ENCODE measurements at places on chromosomes 3 and 15.

DNA sequence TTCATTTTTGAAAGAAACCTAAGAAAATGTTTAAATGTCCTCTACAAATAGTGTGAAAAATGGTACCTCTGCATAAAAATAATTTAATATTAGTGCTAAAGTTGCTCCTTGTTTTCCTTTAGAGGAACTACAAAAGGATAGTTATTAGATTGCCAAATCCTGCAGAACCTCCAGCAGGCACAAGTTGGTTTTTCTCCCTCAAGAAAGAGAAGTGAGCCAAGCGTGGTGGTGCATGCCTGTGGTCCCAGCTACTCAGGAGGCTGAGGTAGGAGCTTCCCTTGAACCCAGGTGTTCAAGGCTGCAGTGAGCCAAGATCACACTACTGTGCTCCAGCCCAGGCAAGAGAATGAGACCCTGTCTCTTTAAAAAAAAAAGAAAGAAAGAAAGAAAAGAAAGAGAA, 85.1 kb upstream of the TSEN2 start:
- no peak for DNase-seq
- H3K4me3 ChIP-seq = no peak overlapping the region
- H3K27ac ChIP-seq = no peak overlapping the region
- no peaks in the 10 kb centered on the region for H3K36me3 ChIP-seq
- peaks cover 17% of the 10 kb centered on the region for H3K27me3 ChIP-seq

- no peaks in the 10 kb centered on the region for H3K4me1 ChIP-seq
- H3K4me3 ChIP-seq = no peak overlapping the region
- no peak for DNase-seq
- H3K36me3 ChIP-seq = no peaks in the 10 kb centered on the region
Observed at GRCh38 chr3:976006-976405, 116.8 kb upstream of the CNTN6 start.

GRCh38 chr3:120451272-120451761, 525 bp upstream of the FSTL1 start:
- peaks cover 5% of the 10 kb centered on the region for H3K4me1 ChIP-seq
- no peak overlapping the region for H3K27ac ChIP-seq
- H3K36me3 ChIP-seq = no peaks in the 10 kb centered on the region
- peaks cover 35% of the 10 kb centered on the region for H3K27me3 ChIP-seq

DNA sequence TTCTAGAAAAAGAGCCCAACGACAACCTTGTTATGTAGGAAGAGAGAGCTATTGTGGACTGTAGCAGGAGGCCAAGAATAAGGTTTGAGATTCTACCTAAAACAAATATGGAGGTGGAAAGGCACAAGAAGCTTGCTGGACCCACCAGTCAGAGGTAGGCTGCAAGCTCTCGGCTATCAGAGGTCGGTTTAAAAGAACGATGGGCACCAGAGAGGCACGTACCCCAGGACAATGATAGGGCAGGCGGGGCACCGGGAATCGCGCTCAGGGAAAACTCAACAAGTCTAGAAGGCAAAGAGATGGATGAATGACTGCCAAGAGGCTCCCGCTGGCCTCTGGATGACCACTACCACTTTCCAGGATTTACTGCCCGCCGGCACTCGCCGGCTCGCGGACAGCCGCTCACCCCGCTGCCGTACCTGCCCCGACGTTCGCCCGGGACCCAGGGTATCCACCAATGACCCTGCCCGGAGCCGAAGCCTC, 1.1 kb downstream of the HDGFL3 start:
- no peak for DNase-seq
- H3K27ac ChIP-seq = peak overlapping the region; percentile 84
- H3K27me3 ChIP-seq = peaks cover 24% of the 10 kb centered on the region
- peaks cover 10% of the 10 kb centered on the region for H3K4me1 ChIP-seq
- peak overlapping the region; percentile 85 for H3K4me3 ChIP-seq
- H3K36me3 ChIP-seq = peaks cover 5% of the 10 kb centered on the region

DNA sequence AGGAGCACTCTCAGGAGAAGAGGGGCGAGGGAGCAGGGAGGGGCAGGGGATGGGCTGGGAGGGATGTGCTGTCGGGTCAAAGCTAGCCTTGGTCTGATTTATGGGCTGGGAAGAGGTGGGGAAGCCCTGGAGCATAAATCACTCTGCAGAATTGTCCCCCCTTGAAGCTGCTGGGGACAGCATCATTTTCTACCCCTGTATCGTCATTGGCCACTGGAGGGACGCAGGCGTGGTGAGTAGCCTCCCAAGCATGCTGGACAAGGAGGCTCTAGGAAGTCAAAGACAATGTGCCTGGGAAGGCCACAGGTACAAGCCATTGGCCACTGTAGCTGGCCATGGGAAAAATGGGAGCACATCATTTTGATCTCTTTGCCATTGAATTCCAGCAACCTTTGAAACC, 175.5 kb upstream of the CTDSPL start:
- DNase-seq = no peak
- H3K27me3 ChIP-seq = no peaks in the 10 kb centered on the region
- no peaks in the 10 kb centered on the region for H3K4me1 ChIP-seq
- H3K4me3 ChIP-seq = no peak overlapping the region
- no peaks in the 10 kb centered on the region for H3K36me3 ChIP-seq

GRCh38 chr15:73997986-73998385, 3.5 kb downstream of the PML start:
- H3K4me1 ChIP-seq = peaks cover 62% of the 10 kb centered on the region
- peaks cover 36% of the 10 kb centered on the region for H3K36me3 ChIP-seq
- DNase-seq = no peak
- no peak overlapping the region for H3K4me3 ChIP-seq

DNA sequence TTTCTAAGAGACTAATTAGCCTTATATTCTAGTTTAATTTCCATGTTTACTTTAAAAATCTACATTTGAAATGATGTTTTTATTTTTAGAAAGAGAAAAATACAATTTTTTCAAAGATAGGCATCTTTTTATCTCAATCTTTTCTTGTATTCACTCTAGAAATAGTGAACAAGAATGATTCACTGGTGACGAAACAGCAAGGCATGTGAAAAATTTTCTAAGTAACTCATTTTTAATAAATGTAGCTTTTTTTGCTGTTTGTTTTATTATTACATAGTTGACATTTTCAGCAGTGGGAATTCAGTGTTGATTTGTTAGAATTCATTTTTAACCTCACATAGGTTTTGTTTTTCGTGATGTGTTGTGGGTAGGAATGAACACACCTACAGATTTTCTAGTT, 1226.4 kb downstream of the NSUN3 start:
- DNase-seq = no peak
- H3K27me3 ChIP-seq = no peaks in the 10 kb centered on the region
- H3K27ac ChIP-seq = no peak overlapping the region

- no peaks in the 10 kb centered on the region for H3K36me3 ChIP-seq
- no peak overlapping the region for H3K4me3 ChIP-seq
- peaks cover 2% of the 10 kb centered on the region for H3K27me3 ChIP-seq
- DNase-seq = no peak
- no peak overlapping the region for H3K27ac ChIP-seq
Observed at GRCh38 chr3:172604895-172605646, 81.8 kb upstream of the TNFSF10 start.

DNA sequence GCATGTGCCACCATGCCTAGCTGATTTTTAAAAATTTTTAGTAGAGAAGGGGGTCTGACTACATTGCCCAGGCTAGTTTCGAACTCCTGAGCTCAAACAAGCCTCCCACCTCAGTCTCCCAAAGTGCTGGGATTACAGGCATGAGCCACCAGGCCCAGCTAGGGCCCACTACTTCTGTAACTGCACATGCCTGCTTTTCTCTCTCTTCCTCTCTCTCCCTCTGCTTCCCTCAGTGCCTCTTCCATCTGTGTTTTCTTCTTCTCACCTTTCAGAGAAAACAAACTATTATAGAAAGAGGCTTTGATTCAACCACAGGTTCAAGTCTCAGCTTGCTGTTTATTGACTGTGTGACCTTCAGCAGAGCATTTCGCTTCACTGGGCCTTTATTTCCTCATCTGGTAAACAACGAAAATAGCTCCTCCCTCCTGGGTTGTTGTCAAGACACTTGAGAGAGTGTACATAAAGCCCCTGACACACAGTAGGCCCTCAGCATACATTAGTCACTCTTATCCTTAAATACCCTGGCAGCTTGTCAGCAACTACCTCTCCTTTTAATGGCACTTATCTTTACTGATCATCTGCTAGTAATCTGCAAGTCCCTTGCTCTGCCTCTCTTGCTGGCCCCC, 10.2 kb downstream of the TADA3 start:
- no peaks in the 10 kb centered on the region for H3K27me3 ChIP-seq
- peak overlapping the region; percentile 62 for H3K27ac ChIP-seq
- H3K36me3 ChIP-seq = peaks cover 55% of the 10 kb centered on the region
- H3K4me1 ChIP-seq = peaks cover 68% of the 10 kb centered on the region
- no peak overlapping the region for H3K4me3 ChIP-seq

- DNase-seq = peak; percentile 28
- H3K4me3 ChIP-seq = no peak overlapping the region
- no peaks in the 10 kb centered on the region for H3K36me3 ChIP-seq
- peaks cover 6% of the 10 kb centered on the region for H3K27me3 ChIP-seq
- H3K4me1 ChIP-seq = peaks cover 5% of the 10 kb centered on the region
- no peak overlapping the region for H3K27ac ChIP-seq
Observed at GRCh38 chr15:98442379-98442833, 205.9 kb upstream of the IGF1R start.

- no peaks in the 10 kb centered on the region for H3K27me3 ChIP-seq
- H3K36me3 ChIP-seq = no peaks in the 10 kb centered on the region
- H3K4me3 ChIP-seq = no peak overlapping the region
- no peak overlapping the region for H3K27ac ChIP-seq
Observed at GRCh38 chr3:134621854-134622253, 29.0 kb downstream of the KY start.

All from activated naive CD8-positive, alpha-beta T cell treated with anti-CD3 and anti-CD28 coated beads, Interleukin-2, amount 50 U/mL, for 24 hours (primary cell).